SK-N-SH treated with all-trans-retinoic acid at 6 μM for 48 hours (cell line): ENCODE measurements at places on chromosomes 6 and 20.

DNA sequence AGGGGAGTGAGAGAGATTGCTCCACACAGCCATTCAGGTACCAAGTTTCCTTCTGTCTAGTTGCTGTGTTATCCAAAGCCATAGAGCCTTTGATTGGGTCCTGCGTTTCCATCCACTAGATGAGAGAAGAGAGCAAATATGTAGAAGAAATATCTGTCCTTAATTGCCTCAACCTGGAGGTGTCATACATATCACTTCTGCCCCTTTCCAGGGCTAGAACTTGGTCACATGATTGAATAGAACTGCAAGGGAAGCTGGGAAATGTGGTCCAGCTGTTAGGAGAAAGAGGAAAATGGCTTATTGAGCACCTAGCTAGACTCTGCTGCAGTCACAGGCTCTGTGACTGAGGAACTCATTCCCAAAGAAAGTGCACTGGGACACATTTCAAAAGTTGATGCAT lies 115.6 kb upstream of the JAG1 start:
- ATAC-seq = no peak

DNA sequence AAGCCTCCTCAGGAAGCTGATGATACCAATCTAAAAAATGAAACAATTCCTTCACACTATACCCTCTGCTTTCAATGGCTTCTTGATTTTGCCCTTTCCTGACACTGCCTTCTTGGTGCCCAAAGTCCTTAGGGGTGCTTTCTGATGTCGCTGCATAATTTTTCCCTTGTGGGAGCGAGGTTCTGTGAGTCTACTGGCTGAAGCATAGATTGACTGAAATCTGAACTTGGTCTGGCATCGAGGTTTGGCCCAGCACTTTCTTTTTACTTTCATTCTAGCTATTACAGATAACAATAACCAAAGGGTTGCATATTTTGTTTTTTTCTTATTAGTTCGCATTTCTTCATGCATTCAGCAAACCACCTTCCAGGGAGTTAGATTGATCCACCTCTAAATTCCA lies 65.8 kb downstream of the E2F3 start:
- no peak for ATAC-seq

GRCh38 chr20:51444467-51444866 lies 98.1 kb downstream of the NFATC2 start:
- ATAC-seq = peak; percentile 81

DNA sequence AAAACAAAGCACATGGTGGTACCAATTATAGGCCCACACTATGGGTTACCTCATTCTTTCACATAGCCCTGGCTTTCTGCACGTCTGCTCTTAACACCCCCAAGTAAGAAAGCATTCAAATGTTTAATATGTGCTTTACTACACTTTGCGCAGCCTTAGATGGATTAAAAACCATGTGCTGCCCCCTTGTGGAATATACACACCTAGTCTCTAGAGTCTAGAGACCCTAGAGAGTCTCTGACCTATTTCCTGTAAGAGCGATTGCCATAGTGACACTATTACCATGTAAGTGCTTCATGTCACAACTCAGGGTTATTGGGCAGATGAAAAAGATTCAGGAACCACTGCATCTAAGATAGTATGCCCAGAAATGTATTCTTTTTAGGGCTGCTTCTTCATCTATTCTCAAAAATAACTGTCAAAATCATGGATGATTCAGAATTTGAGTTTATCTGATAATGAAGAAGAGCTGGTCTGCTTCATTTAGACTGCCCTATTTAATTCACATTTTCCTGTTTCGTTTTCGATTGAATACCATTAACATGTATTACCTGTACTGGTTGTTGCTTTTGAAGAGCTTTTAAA lies 186.3 kb downstream of the ADGB start:
- peak; percentile 99 for ATAC-seq

DNA sequence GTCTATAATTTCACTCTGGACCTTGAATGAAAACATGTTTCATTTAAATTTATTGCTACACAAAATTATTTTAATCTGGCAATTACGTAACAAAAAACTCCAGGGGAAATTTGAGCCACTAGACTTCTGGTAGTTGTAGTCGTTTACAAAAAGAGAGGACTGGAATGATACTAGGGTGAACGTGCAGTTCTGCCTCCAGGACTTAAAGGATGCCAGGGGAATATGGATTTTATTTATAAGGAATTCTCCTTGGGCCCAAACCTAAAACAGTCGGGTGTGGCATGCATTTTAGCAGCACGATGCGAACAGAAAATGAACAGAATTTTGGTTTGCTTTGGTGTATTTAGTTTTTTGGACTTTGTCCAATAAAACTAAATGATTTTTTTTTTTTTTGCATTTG lies 76.9 kb downstream of the PRL start:
- no peak for ATAC-seq

GRCh38 chr6:152225241-152225934 lies 411.8 kb downstream of the SYNE1 start:
- no peak for ATAC-seq

GRCh38 chr20:41232973-41233926 lies 84.3 kb downstream of the ZHX3 start:
- ATAC-seq = peak; percentile 87

DNA sequence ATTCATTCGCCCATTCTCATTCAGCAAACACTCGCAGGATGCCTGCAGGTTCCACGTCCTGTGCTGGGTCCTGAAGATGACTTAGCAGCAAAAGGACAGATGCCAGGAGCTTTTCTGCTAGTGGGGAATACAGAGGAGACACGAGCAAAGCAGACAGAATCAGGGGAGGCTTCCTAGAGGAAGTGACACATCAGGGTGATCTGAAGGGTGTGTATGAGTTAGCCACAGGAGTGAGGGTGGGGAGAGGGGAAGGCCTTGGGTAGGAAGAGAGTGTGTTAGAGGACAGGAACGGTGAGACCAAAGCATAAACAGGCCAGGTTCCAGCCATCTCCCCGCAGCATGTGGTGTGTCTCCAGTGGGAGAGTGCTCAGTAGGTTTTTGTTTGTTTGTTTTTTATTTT lies 73.4 kb upstream of the GTSF1L start:
- ATAC-seq = no peak

GRCh38 chr20:4813076-4813862 lies 91.6 kb downstream of the PRND start:
- no peak for ATAC-seq

DNA sequence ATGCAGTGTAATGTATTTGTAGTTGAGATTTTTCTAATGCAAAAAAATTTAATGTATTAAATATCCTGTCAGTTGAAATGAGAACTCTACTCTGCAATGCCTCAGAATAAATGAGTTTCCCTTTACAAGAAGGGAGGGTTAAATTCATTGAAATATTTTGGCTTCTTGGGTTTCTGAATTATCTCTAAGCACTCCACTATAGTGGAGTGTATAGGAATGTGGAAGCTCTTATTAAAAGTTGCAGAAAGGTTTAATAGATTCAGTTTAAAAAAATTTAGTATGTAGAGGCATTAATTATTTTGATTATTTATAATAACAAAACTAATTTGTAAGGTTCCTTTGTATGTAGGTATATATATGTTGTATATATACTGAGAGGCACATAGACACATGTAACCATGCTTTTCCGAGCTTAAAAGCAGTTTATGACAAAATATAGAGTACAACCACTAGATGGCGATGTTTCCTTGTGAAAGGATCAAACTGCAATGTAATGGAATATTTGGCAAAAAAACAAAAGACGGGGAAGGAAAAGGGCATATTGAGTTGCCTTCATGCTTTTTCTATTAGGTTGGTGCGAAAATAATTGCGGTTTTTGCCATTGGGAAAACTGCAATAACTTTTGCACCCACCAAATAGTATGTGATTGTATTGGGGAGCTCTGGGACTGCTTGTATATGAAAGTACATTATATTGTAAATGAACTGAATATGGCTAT lies 144.2 kb downstream of the MYO6 start:
- peak; percentile 91 for ATAC-seq

DNA sequence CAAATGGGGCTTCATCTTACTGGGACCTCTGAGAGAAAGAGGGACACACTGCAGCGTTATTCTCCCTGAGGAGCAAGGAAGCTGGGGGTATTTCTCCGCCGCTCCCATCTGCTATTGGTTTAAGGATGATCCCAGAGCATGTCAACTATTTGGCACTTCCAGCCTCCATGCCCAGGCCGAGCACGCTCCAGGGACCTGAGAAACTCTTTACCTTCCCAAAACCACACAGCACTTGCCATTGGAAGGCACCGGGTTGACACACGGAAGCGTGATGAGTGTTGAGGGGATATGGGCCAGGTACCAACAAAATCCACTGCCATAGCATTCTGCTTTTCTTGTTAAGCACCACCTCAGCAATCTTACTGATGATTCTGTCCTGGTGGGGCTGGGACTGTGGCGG lies 92.4 kb upstream of the SLC24A3 start:
- no peak for ATAC-seq

DNA sequence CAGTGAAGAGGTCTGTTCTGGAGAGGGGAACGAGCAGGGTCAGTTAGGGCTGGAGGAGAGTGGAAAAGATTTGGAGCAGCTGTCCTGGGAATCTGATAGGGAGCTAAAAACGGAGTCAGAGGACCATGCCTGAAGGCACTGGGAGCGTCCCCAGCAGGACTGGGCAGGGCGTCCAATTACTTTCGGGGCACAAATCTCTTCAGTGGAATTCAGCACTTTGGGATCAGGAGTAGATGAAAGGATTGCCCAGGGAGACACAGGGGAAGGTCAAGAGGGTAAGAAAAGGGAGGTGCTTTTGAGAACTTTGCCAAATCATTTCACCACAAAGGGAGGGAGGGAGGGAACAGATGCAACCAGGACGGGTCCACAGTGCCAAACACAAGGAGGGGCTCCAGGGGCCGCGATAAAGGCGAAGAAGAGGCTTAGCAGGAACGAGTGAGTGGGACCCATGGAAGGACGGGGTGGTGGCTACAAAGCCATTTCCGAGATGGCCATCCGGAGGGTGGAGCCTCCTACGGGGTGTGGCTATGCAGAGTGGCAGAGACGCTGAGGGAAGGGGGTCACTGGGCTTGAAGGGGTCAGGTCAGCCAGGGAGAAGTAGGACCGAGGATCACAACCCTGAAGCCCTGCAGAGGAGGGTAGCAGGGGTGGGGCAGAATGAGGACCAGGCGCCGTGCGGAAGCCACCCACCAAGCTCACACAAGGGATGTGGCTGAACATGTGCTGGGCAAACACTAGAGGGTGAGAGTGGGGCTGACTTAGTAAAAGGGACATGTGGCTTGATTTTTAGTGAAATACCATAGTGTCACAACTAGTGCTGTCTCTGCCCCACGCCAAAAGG lies 180.0 kb upstream of the RREB1 start:
- ATAC-seq = peak; percentile 55

GRCh38 chr6:7973584-7973983 lies 63.0 kb upstream of the TXNDC5 start:
- no peak for ATAC-seq

- peak; percentile 81 for ATAC-seq
Observed at GRCh38 chr6:2970753-2971419, 481 bp downstream of the SERPINB6 start.

GRCh38 chr20:4548552-4548951 lies 173.2 kb upstream of the PRND start:
- no peak for ATAC-seq

GRCh38 chr6:86500035-86500434 lies 437.3 kb upstream of the HTR1E start:
- ATAC-seq = no peak

- no peak for ATAC-seq
Observed at GRCh38 chr6:148128014-148128730, 214.5 kb upstream of the SASH1 start.

- ATAC-seq = no peak
Observed at GRCh38 chr6:36524871-36525270, 22.4 kb downstream of the STK38 start.

DNA sequence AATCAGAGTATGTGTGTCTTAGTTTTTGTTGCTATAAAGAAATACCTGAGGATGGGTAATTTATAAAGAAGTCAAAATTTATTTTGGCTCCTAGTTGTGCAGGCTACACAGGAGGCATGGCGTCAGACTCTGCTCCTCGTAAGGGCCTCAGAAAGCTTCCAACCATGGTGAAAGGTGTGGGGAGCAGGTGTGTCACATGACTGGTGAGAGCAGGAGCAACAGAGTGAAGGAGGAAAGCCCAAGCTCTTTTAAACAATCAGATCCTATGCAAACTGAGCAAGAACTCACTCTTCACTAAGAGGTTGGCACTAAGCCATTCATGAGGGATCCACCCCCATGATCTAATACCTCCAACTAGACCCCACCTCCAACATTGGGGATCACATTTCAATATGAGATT lies 1524.3 kb downstream of the HACE1 start:
- no peak for ATAC-seq

- ATAC-seq = no peak
Observed at GRCh38 chr20:51811042-51811355, 8.7 kb upstream of the SALL4 start.

- no peak for ATAC-seq
Observed at GRCh38 chr20:43460172-43460829, 2.6 kb downstream of the SRSF6 start.

DNA sequence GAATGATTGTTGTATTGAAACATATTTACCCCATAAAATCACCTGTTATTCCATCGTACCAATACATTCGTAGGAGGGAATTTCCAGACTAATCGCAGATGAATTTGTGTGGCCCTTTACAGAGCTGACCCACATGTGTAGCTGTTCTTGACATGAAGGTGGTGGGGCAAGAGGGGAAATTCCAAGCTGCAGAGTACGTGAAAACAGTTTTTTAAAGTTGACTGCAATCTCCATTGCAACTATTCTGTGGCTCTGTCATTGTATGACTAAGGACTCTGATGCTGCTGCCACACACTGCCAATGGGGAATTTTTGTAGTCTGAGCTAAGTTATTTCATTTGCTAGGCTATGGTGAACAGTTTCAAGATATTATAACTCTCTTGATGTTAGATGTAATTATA lies 46.4 kb upstream of the ADTRP start:
- ATAC-seq = no peak

- ATAC-seq = no peak
Observed at GRCh38 chr6:25583906-25584305, 68.1 kb upstream of the SCGN start.

- no peak for ATAC-seq
Observed at GRCh38 chr20:23537030-23537429, 31.3 kb downstream of the CST9L start.

DNA sequence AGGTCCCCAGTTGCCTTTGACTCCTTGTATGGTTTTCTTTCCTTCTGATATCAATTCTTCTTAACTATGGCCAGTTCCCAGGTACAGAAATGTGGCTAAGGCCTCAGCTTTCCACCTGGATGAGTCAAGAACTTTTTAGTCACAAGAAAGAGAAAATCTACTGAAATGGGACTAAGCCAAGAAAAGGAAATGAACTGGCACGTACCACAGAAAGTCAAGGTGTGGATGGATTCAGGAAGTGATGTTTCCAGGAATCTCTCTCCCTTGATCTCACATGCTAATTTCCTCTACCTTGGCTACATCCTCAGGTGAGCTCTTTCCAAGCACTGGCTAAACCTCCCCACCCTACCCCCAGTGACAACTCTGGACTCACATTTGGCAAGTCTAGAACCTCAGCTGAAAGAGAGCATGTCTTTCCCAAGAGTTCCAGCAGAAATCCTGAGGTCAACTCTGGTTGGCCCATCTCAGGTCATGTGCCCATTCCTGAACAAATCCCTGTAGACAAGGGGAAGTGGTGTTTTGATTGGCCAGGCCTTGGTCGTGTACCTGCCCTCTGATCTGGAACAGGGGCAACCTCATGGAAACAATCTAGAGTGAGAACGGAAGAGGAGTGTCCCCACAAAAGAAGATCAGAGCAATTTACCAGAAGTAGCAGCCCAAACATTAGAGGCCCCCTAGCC lies 205.3 kb downstream of the NFATC2 start:
- no peak for ATAC-seq
